ENCODE measurements at places on chromosomes 5 and 9.

GRCh38 chr5:134965271-134965825 lies 2.4 kb upstream of the CATSPER3 start:
- no peak for DNase-seq

DNA sequence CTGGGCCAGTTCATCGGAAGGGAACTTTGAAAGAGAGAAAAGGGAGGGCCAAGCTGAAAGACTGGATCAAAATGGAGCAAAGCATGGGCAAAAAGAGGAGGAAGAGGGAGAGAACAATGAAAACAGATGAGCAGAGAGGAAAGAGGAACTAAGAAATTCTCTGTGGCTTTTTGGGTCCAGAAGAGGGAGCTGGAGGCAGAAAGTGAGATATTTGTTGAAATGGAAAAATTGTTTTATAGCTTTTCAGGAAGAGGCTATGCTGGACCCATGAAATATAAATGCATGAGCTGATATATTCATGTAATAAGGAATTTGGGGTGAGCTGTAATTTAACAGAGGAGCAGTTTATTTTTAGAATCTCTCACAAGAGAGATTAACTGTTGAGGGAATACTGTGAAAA lies 457.3 kb downstream of the DMAC1 start:
- DNase-seq = no peak

DNA sequence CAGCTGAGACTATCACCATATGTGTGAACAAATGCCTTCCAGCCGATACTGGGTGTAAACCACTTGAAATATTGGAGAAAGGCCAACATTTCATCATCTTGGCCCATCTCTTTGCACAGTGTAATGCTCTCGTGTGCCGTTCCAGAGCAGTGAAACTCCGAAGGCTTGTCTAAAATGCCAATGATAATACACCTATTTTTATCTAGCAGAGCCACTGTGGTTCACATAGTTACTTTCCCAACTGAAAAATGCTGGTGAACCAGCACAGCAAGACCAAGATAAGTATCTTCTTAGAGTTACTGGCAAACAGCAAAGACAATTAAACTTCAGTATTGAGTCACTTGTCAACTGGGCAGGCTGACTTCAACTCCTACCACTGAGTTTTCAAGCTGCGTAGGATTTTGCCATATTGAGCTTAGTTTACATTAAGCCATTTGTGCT lies 379.9 kb upstream of the ACTBL2 start:
- peak; percentile 24 for DNase-seq

DNA sequence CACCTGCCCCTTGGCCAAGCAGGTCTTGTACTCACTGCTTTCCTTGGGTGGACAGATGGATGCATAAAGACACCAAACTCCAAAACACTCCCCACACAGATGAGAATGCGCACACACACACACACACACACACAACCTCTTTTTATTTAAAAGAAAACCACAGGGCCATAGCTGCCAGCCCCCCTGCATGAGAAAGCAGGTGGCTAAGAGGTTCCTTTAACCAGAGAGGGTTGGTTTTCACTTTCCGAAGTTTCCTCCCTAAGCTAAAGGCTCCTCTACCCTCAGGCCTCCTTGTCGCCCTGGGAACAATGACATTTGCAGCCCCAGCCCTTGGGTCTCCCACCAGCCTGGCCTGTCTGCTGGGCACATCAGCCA lies 11.1 kb downstream of the NR5A1 start:
- no peak for DNase-seq

DNA sequence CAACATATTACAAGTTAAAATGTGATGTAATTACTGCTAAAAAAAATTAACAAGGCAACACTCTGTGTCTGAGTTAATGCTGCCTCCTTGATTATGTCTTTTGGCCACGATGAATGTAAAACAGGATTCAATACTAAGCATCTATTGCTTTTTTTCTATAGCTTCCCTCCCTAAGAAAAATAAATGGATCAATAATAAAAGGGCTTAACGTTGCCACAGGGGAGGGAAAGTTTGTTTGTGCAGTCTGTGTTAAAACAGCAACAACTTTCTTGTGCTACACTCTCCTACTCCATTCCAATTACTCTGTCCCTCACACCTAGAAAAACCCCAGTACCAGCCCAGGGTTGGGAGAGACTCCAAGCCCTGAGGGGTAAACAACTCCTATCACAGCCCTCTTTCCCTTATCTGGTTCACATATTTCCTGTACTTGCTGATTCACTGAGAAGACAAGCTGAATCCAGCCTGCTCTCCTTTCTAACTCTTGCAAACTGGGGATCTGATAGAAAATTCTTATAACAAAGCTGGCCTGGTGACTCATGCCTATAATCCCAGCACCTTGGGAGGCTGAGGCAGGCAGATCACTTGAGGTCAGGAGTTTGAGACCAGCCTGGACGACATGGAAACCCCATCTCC lies 44.8 kb downstream of the PTPN3 start:
- no peak for DNase-seq

Data from DMS 273 treated with DMSO at 0.1 percent for 48 hours (cell line).